Stimulated activated CD4-positive, alpha-beta T cell treated with anti-CD3 and anti-CD28 coated beads, Interleukin-15, amount 100 ng/mL, for 24 hours (primary cell): ENCODE measurements at places on chromosomes 2 and 18.

DNA sequence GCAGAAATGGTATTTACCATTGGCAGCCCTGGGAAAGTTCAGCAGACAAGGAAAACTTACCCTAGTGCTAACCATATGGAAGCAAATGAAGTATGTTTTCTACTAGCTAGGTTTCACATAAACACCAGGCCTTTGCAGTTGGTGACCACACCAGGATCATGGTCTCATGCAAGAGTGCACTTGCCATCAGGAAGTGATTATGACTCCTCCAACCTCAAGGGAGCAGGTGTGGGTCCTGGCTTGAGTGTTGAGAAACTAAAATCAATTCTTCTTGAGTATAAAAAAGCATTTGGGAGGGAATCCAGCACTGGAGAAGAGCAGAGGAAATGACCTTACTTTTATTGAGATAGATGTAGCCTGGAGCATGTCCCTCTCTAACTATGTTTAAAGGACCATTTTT is 56.8 kb upstream of the SPAG16 start:
- no peak for DNase-seq

- no peak for DNase-seq
These were observed 7.3 kb upstream of the VAPA start for GRCh38 chr18:9906481-9906880.

GRCh38 chr2:234191819-234192407 is 141.4 kb downstream of the SPP2 start:
- DNase-seq: no peak

DNA sequence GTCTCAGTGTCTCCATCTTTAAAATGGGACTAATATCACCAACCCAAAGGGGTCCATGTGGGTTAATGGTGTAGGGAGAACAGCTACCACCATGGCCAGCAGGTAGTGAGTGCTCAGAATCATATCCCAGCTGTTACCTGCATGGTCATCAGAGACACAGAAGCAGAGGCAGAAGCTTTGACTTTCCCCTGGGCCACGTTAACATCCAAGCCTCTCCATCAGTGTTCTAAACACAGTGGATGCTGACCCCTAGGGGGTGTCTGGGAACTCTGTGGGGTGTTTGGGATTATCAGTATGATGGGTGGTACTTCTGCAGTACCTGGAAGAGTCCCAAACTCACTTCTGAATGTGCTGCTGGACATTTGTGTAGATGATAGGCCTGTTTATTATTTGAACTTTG is 93.6 kb downstream of the GYPC start:
- no peak for DNase-seq

GRCh38 chr2:235951982-235952381 is 216.2 kb downstream of the GBX2 start:
- DNase-seq: peak; percentile 42

DNA sequence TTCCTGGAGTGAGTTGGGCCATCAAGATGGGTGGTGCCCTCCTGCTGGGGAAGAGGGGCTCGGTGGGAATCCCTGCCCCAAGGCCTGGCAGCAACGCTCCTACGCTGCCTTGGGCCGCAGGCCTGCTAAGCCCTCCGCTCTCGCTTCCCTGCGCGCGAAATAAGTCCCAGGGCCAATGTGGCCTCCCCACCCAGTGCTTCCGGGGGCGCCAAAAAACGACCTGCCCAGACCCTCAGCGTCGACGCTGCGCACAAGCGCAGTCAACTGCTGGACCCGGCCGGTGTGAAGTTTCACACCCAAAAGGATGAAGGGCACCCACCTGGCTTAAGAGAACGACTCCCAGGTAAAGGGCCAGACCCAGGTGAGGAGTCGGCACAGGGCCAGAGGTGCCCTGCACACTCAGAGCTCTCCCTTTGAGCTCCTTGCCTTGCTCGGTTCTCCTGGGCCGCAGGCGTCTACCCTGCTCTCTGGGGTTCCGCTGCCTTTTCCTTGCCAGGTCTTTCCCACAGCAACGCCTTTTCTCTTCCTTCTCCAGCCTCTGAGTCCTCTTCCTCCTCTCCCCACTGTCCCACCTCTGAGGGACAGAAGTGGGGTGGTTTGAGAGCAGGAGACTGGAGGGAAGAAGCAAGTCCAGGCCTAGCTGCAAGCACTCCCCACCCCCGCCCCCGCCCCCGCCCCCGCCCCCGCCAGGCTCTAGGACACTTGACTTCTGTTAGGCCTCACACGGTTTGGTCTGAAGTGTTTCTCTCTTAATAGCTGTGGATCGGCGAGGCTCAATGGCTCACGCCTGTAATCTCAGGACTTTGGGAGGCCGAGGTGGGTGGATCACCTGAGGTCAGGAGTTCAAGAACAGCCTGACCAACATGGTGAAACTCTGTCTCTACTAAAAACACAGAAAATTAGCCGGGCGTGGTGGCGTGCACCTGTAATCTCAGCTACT is at the start of gene DNAJC5G:
Gene DNAJC5G (plus strand): TSS at position 223 of the 940 bp plus-strand sequence. CDS start 1,296 bp downstream, outside the sequence.
- no peak for DNase-seq

- no peak for DNase-seq
These were observed 156.8 kb downstream of the L3MBTL4 start for GRCh38 chr18:6257950-6258349.

DNA sequence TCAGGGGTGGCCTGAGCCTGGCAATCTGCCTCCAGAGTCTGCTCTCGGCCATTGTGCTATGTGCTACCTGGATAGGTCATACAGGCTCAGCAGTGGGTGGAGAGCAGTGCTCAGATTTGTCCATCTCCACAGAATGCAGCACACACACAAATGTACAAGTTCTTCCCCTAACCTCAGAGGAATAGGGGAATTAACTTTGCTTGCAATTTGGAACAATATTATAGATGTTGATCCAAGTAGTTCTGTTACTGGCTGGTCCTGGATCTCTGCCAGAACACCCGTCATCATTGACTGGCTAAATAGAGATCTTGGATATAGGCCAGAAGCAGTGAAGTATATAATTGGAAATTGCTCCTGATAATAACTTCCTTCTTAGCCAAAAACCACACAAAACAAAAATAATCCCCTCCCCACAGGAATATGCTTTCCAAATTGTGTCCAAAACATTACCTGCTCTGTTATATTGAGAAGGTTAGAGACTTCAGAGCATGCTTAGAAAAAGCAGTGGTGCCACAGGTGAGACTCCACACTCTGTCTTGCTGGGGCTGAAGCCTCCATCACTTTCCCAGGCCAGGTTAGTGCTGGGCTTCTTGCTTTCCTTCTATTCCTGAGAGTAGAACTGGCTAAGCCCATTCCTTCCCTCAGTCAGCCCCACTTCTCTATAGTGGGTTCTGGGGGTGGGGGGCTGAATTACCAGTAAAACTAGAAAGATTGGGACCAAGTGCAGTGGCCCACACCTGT is 38.8 kb downstream of the NCAPH start:
- no peak for DNase-seq

DNA sequence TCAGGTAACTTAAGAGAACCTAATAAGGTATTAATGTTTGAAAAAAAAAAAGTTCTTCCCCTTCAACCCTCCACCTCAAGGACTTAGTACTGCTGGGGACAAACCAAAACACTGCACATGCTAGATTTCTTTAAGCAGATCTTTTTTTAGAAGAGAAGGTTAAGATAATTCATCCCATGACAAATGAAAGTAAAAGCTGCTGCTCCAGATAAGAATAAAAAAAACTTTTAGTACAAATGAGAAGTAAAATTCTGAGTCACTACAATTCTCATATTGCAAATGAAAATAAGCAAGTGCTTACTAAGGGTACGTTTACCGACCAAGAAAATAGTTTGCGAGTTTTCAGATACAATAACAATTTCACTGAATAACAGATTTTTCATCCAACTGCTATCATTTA is 8.9 kb downstream of the STAM2 start:
- no peak for DNase-seq

DNA sequence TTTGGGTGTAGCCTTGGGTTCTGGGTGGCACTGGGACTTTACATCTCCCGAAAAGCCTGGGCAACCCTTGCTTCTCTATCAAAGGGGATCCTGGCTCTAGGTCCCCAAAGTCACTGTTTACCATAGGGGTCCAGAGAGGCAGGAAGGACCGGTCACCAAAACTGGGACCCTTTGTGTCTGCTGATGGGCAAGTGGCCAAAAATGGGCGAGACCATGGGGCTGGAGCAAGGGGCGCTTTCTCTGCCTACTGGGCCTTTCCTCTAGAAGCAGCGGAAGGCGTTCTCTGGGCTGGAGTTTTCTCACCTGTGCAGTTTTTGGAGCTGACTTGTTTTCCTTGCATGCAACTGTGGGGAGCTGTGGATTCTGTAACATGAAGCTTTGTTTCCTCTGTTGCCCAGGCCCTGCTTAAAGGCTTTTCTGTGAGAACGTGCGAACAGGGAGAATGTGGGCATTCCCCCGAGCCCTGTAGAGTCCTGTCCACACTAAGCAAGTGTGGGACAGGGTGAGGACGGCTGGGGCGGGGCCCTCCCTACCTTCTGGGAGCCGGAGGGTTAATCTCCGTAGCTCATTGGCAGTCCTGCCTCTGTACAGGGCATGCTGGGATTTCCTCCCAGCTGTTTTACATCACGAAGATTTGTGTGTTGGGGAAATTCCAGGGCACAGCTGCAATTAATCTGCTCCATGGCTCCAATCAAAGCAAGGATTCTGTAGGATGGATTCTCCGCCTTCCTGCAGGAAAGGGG is 50.2 kb downstream of the TGOLN2 start:
- no peak for DNase-seq

- no peak for DNase-seq
These were observed 342.4 kb downstream of the AKAIN1 start for GRCh38 chr18:4854671-4855070.

DNA sequence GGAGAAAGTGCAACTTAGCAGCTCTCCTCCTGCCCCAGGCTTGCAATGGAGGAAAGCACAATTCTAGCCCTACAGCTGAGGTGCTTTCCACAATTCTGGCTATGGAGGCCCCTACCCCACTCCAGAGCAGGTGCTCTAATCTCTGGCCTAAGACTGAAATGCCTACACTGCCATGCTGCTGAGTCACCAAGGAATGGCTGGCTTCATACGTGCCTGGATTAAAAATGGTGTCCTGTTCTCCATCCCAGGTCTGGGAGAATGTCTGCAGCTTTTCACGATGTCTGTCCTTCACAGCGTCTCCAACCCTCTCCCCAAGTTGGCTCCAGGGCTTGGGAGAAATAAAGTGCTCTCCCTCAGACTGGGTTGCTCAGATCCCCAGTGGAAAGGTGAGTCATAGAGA is 48.5 kb downstream of the MBOAT2 start:
- no peak for DNase-seq

- no peak for DNase-seq
These were observed 51.5 kb upstream of the PHLPP1 start for GRCh38 chr18:62663731-62664336.

DNA sequence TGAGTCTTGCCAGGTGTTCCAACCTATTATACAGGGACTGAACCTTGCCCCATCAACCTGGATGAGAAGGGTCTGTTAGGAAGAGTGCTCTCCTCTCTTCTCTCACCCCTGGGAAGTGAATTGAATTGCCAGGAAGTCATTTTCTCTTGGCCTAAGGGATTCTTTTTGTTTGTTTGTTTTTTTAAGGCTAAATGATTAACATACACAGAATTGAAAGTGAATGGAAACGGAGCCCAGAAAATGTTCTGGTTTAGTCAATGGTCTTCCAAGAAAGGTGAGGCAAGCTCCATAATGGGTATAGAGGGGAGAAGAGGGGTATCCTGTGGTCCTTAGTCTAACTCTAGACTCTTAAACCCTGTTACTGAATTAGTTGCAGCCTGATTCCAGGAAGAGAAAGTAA is 189.1 kb downstream of the FSHR start:
- no peak for DNase-seq

DNA sequence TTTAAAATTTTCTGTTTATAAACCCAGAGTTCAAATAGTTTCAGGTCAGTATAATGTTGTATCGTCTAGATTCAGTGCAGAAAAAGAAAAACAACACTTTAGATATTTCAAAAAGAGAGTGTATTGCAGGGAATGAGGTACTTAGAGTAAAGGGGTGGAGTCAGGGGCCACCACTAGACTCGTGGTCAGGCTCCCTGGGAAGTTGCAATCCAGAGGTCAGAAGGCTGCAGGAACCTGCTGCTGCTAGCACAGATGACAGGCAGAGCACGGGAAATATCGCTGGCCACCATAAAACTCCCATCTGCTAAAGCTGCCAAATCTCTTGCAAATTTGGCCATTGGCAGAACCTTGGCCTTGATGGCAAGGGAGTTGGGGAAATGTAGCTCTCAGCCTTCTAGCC is 64.6 kb downstream of the THNSL2 start:
- DNase-seq: no peak

- peak; percentile 68 for DNase-seq
These were observed 11.6 kb downstream of the CFLAR start for GRCh38 chr2:201127570-201127969.

- no peak for DNase-seq
These were observed 49.7 kb downstream of the SPHKAP start for GRCh38 chr2:228131833-228132232.

GRCh38 chr18:64009305-64009704 is 39.4 kb downstream of the SERPINB8 start:
- no peak for DNase-seq

DNA sequence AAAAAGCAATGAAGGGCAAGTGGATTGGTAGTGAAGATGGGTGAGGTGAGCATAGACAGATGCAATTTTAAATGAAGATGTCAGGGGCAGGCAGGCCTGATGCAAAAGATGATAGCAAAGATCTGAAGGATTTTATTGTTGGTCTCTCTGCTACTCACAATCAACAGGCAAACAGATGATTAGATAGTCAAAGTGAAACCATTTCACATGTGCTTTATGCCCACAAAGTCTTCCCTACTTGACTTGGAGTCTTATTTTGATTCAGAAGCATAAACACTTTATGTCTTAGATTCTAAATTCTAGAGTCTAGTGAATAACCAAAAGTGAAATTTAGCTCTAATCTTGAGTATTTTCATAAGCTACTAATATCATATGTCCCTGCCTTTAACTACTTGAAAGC is 153.8 kb upstream of the HNRNPA3 start:
- no peak for DNase-seq

GRCh38 chr18:30652387-30652786 is 390.2 kb downstream of the DSC3 start:
- no peak for DNase-seq

DNA sequence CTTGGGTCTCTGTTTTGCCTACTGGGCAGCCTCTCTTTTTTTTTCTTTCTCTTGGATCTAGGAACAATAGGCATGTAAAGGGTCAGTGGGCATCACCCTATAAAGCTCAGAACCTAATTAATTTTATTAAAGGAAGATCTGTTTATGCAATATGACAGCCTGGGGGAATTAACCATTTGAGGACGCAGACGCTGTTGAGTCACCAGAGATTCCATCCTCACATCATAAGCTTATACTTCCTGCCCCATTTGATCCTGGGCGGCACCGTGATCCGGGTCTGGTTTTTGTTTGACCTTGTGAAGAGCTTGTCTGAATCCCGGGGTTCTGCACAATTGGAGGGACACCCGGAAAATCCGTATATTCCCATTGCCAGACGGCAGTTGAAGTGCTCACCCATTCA is 16.8 kb upstream of the BCL11A start:
- no peak for DNase-seq

- DNase-seq: no peak
These were observed 614.0 kb upstream of the CRIM1 start for GRCh38 chr2:35741556-35741955.

DNA sequence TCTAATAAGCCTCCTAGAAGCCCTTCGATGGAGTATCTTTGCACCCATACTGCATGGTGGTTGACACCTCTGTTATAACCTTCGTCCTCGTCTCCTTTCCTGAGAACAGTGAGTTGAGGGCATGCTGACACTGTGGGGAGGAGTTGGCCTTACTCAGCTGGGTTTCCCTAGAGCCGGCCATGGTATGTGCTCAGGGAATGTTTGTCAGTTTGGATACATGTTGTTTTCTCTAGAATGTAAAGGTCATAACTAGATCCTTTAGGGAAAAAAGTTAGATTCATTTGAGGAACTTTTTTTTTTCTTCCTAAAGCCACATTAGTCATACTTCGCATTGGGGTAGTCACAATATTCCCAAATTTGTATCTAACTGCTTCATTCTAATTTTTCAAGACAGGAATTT is 106.0 kb upstream of the FOSL2 start:
- no peak for DNase-seq

GRCh38 chr2:158731386-158731785 is 63.7 kb upstream of the DAPL1 start:
- DNase-seq: no peak
